AG10803 (cell line): ENCODE measurements at places on chromosomes 5 and 9.
A peak's percentile ranks its signal among the peaks of the same experiment; 100 is the strongest.

DNA sequence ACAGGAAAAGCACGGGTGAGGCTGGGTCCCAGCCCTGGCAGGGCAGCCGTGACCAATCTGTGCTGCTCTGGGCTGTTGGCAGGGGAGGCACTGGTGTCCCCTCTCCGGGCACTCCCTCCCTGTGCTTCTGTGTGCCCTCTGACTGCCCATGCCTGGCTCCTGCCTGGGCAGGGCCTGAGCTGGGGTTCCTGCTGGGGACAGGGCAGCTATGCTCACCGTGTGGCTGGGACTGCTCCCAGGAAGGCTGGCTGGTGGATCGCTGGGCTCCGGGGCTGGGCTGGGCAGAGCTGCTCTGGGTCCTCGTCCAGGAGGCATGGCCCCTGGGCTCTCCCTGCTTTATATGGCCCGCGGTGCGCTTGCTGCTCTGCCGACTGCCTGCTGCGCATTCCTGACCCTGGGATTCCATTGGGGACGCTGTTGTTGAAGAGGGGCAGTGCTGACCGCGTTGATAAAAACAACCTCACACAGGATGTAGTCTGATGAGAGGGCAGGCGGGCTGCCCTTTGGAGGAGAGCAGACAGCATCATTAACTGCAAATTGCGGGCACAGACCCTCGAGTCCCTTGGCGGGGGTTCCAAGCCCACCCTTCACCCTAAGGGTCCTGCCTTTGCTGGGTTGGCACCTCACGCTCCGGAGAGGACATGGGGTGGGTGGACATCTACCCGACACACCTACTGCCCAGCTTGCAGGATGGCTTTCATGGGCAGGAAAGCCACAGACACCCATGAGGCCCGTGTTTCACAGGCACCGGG lies 955 bp downstream of the QRFP start:
- DNase-seq: no peak

GRCh38 chr9:89768650-89769071 lies 163.8 kb downstream of the GADD45G start:
- DNase-seq: no peak

DNA sequence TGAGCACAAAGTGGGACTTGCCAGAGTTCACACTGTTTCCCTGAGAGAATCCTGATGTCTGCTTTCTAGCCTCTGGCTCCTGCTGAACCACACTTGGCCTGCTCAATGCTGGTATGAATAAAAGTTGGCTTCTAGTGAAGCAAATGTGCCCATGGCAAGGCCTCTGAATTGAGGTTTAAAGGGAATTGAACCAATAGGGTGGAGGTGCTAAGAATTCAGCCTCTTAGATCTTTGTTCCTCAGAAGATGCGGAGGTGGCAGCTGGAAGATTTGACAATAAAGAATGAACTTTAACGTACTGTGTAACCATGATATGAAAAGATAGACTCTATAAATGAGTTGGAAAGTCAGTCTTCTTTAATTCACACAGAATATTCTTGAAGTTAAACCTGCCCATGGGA lies 57.2 kb downstream of the RASGRF2 start:
- no peak for DNase-seq

DNA sequence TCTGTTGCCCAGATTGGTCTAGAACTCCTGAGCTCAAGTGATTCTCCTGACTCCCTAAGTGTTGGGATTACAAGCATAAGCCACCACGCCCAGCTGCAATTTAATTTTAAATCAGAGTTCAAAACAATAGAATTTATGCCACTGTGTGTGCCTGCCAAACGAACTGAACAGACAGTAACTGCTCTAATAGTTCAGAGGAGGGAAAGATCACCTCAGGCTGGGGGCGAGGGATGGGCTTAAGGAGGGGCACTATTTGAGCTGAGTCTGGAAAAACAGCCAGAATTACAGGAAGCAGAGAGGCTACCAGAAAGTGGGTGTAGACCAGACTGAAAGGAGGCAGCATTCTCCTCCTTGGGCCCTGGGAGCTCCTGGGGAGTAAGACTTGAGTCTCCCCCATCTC lies 12.2 kb downstream of the NOL6 start:
- DNase-seq: no peak

GRCh38 chr9:120730654-120731514 lies 16.6 kb upstream of the MEGF9 start:
- DNase-seq: peak; percentile 95

DNA sequence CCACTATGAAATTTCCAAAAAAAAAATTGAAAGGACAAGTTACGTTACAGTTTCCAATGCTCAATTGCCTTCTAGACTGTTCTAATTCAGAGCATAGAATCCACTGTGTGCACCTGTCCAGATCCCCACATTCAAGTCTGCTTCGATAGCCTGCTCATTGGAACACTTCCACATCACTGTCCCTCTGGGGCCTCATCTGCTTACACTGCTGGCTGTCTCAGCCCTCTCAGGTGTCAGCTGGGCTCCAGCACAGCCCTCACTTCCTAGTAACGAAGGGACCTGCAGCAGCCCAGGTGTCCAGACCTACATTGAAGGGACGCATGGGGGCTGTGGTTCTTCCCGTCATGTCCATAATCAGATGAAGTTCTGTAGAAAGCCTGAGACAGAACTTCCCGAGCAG lies 94.3 kb upstream of the EMB start:
- no peak for DNase-seq

- DNase-seq: peak; percentile 4
Measured at GRCh38 chr5:75337366-75338021, 474 bp downstream of the HMGCR start.

DNA sequence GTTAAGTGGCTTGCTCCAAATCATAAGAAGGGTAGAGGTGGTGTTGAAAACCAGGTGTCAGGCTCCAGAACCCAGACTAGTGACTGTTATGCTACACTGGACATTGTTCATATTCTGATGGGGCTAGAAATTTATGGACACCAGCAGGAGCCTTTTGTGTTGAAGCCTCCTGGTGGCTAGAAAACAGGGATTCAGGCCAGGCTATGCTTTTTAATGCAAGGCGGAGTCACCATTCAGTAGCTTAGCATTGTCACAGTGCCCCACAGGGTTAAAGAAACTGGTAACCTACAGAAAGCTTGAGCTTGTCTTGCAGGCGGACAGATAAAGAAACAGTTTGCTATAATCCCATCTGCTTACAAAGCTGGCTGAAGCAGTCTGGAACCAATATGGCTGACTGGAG lies 23.0 kb upstream of the GOLM1 start:
- DNase-seq: no peak
